Stimulated activated CD4-positive, alpha-beta T cell treated with anti-CD3 and anti-CD28 coated beads, Interleukin-1b, Interleukin-23, amount 100 ng/mL, for 1 hour (primary cell): ENCODE measurements at places on chromosomes 7 and 10.

GRCh38 chr7:144020340-144020739 lies 20.2 kb downstream of the OR6B1 start:
- DNase-seq: no peak

DNA sequence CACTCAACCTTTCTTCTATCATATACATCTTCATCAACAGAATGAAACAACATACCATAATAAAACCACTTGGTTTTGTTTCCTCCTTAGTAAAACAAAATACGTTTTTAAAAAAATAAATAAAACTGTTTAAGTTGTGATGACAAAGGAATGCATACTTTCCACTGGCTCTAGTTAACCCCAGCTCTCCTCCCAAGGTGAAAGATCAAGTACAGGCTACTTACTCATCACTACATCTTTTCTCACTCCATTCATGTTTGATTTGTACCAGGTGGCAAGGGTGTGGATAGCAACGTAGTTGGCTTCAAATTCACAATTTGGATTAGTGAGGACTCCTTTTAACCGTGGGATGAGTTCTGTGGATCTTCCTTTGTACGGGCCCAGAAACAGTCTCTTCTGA lies 14.7 kb downstream of the OGA start:
- DNase-seq: no peak

DNA sequence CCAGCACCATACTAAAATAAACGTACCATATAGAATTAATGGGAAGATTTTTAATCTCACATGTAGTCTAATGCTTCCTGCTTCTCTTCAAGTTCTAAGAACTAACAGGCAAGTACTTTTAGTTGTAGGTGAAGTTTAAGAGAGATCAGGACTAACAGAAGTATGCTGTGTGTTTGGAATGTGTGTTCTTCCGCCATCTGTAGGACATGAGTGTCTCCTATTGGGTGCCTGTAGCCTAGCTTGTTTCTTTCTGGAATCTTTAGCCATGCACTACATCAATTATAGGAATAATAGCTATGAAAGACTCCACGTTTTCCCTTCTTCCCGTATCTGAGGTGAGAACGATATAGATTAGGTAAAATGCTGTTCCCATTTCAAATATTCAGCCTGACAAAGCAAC lies 140.2 kb upstream of the AHR start:
- DNase-seq: no peak

DNA sequence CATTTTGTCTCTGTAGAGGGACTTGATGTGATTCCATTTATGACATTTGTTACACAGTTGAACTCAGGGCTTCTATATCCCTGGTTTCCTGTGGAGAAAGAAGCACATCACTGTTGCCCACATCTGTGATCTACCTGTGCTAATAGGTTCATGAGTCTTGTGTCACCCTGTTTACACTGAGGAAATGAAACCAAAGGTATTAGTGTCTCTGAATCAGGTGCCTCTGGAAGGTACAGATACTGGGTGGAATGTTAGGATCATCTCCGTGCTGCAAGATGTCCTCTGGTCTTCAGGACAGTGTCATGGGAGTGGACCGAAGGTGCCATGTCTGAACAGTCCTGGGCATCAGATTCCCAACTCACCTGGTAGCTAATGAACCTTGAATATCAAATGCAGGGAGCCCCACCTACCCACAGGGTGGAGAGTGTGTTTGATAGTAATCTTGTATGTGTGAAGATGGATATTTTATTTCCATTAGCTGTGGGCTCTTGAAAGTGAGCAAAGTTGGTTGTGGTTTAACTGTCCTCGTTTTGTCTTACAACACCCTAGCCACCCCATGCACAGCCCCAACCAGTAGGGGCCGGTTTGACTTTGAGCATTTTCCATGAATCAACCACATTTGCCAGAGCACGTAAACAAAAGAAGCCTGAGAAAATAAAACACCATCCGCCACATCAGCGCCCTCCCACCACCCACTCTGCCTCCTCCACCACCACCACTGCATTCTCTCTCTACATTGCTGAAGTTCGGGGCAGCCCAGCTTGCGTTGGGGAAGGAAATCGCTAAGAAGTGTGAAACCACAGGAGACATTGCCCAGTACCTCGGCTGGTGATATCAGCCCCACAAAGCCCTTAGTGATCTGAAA lies 40.7 kb downstream of the TARP start:
- peak; percentile 20 for DNase-seq

DNA sequence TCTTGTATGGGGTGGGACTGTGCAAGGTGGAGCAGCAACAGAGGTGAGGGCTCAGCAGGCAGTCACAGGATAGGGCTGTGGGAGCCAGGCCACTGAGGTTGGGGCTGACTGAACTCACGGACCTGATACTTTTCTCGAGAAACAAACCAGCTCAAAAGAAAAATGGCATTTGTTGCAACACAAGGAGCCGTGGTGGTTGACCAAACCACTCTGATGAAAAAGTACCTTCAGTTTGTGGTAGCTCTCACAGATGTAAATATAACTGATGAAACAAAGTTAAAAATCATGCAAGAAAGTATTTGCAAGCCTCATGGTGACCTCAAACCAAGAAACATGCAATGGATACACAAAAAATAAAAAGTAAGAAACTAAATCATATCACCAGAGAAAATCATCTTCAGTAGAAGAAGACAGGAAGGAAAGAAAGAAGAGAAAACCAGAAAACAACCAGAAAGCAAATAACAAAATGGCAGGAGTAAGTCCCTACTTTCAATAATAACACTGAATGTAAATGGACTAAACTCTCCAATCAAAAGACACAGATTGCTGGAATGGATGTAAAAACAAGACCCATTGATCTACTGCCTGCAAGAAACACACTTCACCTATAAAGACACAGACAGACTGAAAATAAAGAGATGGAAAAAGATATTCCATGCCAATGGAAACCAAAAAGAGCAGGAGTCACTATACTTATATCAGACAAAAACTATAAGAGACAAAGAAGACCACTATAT lies 48.9 kb upstream of the DUSP5 start:
- no peak for DNase-seq

- no peak for DNase-seq
These were observed 88.1 kb upstream of the FAM171A1 start for GRCh38 chr10:15459218-15459617.

GRCh38 chr10:51121861-51122260 lies 47.6 kb downstream of the PRKG1 start:
- DNase-seq: no peak

DNA sequence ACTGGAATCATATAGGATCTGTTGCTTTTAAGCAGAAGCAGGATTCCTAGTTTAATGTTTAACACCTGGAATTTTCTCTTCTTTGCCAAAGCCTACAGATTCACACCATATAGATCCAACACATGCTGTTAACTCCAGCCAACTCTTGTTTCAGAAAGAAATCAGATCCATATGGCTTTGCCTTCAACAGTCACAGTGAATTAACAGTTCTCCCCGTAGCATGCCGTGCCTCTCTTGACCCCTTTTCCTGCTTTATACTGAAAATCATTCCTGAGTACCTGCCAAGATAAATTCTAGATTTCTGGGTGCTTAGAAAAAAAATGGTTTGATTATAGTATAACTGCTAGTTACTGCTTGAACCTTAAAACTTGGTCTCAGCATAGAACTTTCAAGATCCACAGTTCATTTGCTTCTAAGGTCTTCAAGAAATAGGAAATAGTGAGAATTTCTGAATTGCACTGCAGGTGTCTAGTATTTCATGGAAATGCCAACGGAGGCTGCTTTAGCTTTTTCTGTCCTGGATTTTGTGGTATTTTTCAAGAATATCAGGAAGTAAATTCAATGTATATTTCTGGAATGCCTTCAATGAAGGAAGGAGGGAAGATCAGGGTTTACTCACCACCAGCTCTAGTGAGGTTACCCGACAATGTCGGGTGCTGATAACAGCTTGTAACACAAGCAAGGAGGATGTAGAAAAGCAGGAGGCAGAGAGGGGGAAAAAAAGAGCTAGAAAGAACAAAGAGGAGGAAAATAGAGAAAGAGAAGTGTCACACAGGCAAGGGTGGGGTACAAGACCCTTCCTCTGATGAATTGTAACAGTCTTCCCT lies 6.6 kb downstream of the AASS start:
- no peak for DNase-seq

DNA sequence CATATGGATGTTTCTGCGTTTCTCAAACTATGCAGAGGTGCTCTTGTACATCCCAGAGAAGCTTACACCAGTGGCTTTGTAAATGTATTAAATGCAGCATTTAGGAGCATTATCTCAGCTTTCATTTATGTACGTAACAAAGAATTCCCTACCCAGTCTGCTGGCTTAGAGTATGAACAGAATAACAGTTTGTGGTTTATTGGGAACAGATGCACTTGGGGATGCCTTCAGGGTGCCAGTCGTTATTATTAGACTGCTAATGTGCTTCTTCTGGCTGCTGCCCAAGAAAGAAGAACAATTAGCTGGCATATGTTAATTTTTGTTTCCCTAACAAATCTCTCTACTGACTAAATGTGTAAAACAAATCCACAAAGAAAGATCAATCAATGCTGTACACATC lies 241.9 kb downstream of the FOXP2 start:
- DNase-seq: no peak
